Stimulated activated CD8-positive, alpha-beta memory T cell treated with anti-CD3 and anti-CD28 coated beads, Interleukin-7, amount 100 ng/mL, for 24 hours (primary cell): ENCODE measurements at places on chromosomes 1 and 21.

- DNase-seq: no peak
Measured at GRCh38 chr1:17287130-17287776, 20.7 kb upstream of the PADI4 start.

- DNase-seq: no peak
Measured at GRCh38 chr1:10651389-10651766, 145.1 kb downstream of the CASZ1 start.

- DNase-seq: no peak
Measured at GRCh38 chr1:16718908-16719533, 21.3 kb upstream of the RNU1-4 start.

GRCh38 chr1:227673441-227673840 lies 61.7 kb downstream of the JMJD4 start:
- no peak for DNase-seq

DNA sequence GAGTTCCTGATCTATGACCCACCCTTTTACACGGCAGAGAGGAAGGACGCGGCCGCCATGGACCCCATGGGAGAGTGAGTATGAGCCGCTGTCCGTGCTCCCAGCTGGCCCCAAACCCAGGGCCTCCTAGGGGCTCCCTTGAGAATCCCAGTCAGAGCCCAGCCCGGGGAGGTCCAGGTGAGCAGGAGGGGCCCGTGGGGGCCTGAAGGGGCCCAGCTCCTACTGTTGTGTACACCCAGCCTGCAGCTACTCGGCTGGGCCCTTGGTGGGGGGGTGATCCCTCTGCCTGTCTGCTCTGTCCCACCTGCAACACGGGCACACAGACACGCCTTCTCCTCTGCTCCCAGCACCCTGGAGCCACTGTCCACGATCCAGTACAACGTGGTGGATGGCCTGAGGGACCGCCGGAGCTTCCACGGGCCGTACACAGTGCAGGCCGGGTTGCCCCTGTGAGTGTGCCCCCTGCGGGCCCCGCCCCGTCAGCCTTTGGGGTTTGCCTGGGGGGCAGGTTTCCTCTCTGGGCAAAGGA lies 28.6 kb upstream of the LRRC3 start:
- DNase-seq: no peak

DNA sequence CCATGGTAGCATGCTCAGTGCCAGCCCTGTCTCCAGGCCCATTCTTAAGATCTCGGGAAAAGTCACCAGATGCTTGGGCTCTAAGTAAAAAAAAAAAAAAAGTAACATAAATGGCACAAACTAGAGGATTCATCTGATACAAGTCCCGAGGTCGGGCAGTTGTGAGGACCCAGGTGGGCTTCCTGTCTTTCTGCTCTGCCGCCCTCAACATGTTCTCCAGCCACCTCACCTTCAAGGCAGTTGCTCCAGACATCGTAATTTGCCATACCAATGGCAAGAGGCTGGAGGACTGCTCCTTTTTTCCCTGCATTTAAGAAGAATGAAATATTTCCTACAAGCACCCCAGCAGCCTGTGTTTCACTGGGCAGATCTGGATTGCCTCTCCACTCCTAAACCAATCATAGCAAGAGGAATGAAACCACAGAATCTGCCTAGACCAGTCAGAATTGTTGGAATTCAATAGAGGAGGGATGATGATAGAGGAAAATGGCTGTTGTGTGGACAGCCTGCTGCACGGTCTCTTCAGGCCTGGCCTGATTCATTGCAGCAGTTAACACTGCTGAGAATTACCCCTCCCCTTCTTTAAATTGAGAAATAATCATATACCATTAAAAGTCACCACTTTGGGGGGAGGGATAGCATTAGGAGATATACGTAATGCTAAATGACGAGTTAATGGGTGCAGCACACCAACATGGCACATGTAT lies 5.4 kb downstream of the HMGN2 start:
- no peak for DNase-seq

DNA sequence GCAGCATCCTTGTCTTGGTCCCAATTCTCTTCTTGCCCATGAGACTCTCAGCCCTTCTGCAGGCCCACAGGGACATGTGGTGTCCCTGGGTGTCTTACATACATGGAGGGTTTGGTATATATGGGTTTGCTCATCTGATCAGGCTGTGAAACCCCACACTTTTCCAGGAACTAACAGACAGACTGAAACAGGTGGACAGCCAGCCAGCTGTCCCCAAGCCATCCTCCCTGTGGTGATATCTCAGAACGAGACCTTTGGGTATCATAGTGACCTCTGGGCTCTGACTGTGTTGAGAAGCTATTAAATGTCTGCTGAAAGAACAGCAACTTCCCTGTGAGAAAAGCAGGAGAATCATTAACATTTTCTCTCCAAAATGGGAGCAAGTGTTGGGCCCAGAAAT lies 115.5 kb upstream of the PAXBP1 start:
- DNase-seq: no peak

DNA sequence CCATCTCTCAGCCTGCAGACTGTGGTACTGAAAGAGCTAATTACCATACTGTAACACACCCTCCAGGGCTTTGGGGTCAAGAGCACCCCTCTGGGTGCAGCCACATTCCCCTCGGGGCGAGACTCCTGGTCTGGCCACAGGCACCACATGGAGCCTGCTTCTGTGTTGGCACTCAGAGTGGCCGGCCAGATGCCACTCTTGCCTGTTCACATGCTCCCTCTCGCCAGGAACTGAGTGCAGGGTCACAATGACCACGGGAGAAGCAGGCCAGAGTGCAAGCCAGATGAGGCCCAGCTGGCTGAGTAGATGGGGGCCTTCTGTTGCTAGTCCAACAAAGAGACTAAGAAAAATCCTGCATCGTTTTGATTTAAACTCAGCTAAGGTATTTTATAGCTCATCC lies 864.0 kb downstream of the KCNT2 start:
- DNase-seq: no peak

GRCh38 chr21:44925378-44925755 lies 4.7 kb upstream of the ITGB2 start:
- no peak for DNase-seq
